ENCODE measurements at places on chromosomes 2 and 18.
A peak's percentile ranks its signal among the peaks of the same experiment; 100 is the strongest.

DNA sequence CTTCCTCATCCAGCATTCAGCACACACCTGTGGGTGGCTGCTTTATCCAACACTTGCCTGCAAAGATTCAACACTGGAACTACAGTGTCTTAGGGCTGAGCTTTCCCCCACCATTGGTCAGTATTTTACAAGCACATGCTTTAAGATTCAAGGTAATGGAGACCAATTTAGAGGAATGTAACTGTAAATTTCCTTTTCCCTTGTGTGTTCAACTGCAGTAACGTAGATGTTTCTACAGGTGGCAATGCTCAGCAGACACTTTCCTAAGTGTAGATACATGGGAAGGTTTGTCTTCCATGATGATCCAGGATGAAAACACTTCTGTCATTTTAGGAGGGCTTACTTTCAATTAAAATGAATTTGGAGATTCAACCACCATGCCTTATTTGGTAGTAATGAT, 143.6 kb upstream of the PXDN start:
- no peak for DNase-seq

DNA sequence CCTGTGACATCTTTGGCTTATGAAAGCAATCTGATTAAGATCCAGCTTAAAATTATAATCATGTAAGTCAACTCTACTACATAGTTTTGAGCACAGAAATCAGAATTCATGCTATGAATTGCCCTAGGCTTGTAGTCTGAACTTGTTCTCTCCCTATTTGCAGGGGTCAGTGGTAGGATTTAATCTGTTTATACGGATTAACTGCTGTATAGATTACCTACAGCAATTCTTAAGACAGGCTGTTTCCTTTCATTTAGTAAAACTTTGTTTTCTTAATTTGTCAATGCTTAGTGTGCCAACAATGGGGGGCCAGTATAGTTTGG, 287.9 kb downstream of the PDE11A start:
- DNase-seq: no peak

GRCh38 chr2:148483665-148484064, 160.9 kb upstream of the EPC2 start:
- no peak for DNase-seq

GRCh38 chr2:62426154-62426912, 79.7 kb downstream of the TMEM17 start:
- no peak for DNase-seq

DNA sequence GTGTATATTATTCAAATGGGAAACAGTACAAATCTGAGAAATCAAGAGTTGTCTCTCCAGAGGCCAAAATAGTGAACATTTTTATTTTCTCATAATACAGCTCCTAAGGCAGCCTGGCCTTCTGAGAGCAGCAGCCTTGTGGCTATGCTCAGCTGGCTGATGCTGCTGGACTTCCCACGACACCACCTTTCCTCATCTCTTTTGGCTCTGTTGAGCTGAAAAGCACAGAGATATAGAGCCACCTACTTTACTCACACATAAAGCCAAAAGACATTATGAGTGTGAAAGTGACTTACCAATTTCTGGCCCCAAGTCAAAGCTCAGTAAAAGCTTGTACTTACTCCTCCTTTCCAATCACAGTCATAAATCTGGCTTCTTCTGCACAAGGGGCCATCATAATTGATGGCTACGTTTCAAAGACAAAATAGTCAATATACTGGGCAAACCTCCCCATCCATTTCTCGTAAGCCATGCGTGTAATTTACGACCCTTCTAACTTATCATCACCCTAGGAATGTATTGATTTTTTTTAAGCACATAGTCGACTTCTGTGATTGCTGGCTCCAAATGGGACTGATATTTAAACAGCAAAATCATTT, 18.6 kb upstream of the REG3A start:
- no peak for DNase-seq

DNA sequence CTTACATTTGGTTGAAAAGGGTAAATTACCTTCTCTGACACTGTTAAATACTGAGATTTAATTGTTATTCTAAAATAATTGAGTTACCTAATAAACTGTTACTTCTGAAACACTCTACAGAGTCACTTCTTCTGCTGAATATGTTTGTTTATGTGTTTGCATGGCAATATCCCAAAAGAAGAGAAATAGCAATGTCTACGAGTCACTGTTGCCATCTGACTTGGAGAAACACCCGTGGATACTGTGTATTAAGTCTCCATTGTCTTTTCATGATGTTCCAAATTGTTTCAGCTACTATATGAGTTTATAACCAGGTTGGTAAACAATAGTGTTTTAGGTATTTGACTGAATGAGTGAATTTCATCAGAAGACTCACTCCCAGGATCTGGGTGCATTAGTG, 754.2 kb upstream of the ID2 start:
- DNase-seq: no peak

GRCh38 chr18:13178976-13179375, 39.6 kb upstream of the LDLRAD4 start:
- no peak for DNase-seq

DNA sequence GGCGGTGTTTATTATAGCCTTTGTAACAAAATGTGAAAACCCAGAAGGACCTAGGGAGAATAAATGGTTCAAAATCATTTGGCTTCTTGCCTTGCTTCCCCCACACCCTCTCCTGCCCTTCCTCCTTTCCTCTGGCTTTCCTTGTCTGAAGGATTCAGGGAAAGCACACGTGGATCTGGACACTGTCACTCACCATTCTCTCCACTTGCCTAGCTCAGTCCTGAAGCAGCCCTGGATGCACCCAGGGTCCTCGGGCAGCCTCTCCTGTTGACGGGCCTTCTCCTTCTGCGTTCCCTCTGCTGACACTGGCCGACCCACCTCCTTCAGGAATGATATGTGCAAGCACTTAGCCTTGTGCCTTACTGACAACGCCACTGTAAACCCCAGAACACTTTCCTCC, 68.4 kb downstream of the FAM210A start:
- no peak for DNase-seq

DNA sequence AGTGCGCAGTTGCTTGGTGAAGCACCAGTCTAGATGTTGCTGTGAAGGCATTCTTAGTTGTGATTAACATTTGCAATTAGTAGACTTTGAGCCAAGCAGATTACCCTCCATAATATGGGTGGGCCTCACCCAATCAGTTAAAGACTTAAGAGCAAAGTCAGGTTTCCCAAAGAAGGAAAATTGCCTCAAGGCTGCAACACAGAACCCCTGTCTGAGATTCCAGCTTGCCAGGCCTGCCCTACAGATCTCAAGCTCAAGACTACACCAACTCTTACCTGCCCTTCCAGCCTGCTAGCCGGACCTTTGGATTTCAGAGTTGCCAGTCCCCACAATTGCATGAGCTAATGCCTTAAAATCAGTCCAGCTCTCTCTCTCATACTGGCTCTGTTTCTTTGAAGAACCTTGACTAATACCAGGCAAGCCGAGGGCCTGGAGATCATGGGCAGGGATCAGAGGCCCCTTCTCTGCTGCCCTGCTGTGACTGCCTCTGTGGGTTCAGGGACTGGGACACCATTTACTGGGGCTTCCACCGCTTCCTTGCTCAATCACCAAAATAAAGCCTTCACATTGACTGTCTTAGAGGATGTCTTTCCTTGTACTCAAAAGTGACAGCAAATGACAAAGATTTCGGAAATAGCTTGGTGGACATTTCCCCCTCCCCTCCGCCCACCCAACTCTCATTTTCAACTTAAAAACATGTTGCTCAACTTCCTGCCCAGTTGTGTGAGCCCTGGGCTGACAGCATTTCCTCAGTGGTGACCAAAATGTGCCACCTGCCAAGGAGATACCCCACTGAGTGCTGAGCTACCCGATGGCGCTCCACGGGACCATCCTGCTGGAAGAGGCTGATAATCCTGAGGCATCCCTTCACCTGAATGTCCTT, 86.7 kb downstream of the GALNT14 start:
- DNase-seq: no peak

DNA sequence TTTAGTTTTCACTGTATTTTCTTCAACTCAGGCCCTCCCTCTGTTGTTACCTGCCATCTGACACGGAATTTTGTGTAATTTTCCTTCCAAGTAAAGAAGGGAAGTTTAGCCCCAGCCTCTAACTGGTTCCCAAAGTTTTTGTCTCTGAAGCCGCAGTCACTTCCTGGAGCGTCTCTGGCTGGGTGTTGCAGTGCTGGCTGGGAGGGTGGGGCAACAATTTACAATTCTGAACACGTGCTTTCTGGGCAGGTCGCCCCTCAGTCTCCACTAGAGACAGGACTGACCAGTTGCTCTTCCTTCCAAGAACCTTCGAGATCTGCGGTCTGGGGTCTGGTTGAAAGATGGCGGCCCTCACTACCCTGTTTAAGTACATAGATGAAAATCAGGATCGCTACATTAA, 3.5 kb downstream of the CNDP2 start:
- DNase-seq: peak; percentile 83

DNA sequence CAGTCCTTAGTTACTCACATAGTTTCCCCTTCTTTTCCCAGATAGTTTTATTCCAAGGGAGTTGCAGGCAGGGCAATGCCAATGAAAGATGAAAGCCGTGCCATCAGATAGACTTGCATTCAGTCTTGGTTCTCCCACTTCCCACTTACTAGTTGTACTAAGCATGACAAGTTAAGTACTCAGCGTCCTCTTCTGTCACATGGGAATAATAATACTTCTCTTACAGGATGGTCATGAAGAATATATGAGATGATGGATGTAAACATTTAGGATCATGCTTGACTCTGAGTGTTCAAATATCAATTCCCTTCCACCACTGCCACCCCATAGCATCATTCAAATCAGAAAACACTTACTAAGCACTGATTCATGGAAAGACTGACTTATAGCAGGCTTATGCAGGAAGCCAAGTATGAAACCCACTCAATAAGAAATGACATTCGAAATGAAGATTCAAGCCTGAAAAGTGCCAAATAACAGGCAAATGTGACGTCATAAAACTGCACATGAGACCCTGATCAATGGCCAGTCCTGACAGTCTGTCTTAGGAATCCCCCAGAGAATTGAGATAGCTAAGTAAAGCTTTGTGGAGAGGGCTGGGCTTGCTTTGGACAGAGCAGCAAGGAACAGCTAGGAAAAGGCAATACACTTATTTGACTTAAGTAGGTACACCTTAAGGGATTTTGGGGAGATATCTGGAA, 11.1 kb upstream of the EVA1A start:
- DNase-seq: no peak

GRCh38 chr2:143796051-143796450, 666.8 kb downstream of the ARHGAP15 start:
- DNase-seq: no peak

DNA sequence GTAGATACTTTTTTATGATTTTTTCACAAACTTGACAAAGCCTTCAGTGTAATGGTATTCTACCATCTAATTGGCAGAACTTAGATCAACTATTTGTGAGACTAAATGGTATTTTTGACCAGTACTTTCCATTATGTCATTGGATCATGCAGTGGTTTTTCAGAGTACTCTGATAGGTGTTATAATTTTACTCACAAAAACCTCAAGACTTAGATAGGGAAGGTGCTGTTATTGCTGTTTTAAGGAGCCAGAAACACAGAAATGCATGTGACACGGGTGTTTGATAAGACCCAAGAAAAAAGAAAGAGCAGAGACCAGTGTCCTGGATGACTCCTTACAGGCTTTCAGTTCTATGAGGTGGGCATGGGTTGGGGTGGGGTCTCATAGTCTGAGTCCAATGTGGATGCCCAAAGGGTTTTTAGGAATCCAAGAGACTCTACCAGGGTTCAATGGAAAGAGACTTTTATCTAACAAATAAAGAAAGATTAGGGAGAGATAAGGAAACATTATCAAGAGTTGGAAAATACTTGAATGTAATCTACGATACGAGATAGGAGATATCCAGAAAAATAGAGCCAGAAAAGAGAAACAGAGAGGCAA, 31.3 kb downstream of the SP140 start:
- no peak for DNase-seq

- DNase-seq: no peak
Measured at GRCh38 chr2:16105669-16106281, 165.4 kb downstream of the MYCN start.

DNA sequence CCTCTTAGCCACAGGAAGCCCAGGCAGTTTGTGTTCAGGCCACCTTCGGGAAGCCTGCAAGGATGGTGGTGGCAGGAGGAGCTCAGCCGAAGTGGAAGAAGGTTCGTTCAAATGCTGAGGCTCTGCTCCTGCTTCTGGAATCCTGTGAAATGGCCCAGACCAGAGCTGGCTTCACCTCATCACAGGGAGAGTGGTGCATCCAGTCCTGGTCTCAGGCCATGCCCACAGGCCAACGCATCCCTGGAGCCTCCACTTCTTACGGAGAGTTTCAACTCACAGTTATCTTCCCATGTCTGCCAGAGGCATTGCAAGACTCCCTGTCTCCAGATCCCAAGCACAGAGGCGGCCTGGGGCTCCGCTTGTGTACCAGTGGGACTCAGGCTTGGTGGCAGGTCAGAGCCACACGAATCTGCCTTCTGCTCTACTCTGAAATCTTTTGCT, 82.3 kb downstream of the NDUFA10 start:
- DNase-seq: no peak

DNA sequence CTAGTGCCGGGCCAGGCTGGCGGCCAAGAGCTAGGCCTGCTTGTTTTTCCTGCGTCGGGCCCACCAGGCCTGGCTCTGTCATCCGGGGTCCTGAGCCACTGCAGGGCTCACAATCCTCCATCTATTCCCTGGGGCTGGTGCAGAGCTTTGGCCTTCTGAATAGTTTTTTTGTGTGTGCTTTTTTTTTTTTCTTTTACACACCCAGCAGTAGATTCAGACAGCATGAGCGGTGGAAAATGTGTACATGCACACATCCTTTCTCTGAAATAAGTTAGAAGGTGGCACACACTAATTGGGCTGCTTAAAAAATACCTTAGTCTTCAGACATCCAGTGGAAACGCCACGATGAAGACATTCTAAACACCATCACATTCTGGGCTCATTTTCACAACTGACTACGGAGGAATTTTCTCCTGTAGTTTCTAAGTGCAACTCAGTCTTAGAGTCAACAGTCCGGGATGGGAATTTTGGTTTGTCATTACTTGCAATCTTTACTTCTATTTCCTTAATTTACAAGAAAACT, 6.1 kb downstream of the ZFP36L2 start:
- DNase-seq: peak; percentile 85

GRCh38 chr2:227164763-227165291, 403 bp downstream of the COL4A3 start:
- no peak for DNase-seq

DNA sequence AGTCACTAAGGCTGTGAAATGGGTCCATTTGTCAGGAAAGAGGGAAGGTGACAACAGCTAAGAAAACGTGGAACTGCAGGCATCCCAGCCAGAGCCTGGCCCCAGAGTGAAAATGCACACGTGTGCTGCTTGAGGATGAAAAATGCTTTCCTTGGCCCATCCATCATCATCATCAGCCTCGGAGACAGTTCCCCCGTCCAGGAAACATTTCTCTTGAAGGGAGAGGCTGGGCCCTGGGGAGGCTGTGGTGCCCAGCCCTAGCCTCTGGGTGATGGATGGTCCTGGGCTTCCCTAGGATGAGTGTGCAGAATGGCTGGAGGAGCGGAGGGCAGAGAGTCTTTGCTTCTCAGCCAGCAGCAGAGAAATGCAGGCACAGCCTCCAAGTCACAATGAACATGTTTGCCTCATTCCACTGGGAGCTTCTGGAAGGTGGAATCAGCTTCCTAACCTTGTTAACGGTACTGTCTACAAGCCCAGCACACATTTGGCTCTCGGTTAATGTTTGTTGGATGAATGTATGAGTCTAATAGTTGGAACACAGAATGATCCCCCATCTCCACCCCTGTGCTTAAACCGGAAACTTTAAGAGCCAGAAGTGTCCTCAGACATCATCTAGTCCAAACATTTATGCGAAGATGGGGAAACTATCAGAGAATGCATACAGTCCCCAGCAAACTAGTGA, 164.0 kb downstream of the RDH14 start:
- no peak for DNase-seq
